Hippocampal formation (tissue), 2 donors: ENCODE measurements at places on chromosomes 5 and 9.

- no peak for DNase-seq
These were observed 141.0 kb downstream of the DCP2 start for GRCh38 chr5:113117543-113118115.

- no peak for DNase-seq
These were observed 11.3 kb downstream of the CYSTM1 start for GRCh38 chr5:140186267-140186671.

- no peak for DNase-seq
These were observed 2.8 kb downstream of the GHR start for GRCh38 chr5:42426016-42426415.

- no peak for DNase-seq
These were observed 1.2 kb downstream of the IER5L start for GRCh38 chr9:129176701-129177442.

DNA sequence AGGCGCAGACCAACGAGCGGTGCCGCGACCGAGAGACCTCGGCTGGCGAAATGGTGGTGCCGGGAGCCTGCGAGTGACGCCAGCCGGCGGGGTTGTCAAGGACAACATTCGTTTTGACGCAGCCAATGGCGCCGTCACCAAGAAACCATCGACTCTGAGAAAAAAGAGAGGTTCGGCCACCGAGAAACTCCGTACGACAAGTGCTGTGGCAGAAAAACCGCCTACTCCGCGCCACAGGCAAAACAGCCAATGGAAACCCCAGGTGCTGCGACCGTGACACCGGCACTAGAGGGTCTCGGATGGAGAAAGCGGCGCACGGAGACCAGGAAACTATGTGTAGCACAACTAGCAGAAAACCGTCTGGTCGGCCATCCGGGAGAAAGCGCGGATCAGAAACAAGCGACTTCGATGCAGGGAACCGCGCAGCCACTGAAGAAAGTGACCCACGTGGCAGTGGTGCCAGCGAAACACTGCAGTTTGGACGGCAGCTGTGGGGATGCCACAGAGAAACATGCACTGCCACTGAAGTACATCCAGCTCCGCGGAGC lies 88.8 kb downstream of the ANXA2R start:
- DNase-seq, result no peak

DNA sequence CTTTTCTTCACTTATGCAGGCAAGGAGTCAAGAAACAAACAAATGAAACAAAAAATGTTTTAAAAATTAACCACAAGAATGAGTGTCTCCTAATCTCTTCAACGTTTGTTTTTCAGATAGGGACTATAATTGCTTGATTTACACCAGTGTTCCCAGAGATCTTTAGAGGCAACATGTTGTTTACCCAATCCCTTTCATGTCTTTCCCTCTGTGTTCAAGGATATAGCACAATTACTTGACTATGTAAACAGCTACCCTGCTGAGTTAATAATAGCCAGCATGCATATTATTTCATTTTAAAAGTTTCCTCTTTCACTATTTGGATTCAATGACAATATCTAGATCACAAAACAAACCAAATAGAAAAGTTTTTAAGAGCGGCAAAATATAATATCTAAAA lies 25.1 kb upstream of the SHISAL2B start:
- no peak for DNase-seq

DNA sequence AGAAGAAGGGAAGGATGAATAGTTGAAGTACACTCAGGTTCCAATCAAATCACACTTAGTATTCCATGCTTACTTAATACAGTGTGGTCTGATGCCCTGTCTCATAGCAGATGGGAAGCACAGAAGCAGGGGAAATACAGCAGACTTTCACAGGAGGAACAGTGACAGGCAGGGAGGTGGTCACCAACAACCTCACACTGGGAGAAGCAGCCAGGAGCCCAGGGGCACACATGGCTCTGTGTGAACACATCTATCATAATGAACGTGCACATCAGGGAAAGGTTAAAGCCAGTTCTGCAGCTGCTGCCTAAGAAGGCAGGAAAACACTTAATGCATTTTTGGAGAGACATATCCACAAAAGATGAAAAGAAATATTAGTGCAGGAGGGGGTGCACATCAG lies 312.3 kb downstream of the MED10 start:
- no peak for DNase-seq

DNA sequence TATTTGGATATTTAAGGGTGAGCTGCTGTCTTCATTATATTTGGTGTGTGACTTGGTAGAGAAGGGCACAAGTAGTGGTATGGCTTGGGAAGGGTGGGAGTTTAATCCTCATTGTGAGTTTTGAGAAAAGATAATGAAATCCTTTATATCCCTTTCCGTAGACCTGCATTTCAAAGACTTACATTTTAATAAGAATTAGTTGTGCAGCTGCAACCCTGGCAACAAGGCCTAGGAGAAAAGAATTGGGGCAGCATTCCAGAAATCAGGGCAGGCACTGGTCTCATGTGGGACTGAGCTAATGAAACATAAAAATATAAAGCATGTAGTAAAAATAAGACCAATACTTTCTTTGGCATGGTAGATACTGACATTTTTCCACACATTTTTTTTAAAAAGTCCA lies 60.5 kb downstream of the CDC42SE2 start:
- DNase-seq, result peak; percentile 80

GRCh38 chr9:116112236-116112635 lies 41.4 kb upstream of the PAPPA start:
- no peak for DNase-seq

DNA sequence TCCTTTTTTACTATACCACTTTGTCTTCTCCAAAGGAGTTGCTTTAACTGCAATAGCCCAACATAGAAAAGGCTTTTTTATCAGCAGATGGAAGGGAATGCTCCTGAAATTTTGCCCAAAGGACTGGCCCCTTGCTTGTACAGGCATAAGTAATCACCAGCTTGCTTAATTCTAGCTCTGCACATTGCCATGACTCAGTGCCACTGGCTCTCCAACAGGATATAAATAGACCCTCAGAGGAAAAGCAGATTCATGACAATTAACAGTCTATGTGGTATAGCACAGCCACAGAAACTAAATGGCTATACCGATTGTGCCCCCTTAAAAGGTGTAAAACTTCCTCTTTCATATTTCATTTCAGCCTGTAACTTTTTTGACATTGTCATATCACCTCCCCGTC lies 227.0 kb downstream of the ZNF608 start:
- DNase-seq, result no peak

DNA sequence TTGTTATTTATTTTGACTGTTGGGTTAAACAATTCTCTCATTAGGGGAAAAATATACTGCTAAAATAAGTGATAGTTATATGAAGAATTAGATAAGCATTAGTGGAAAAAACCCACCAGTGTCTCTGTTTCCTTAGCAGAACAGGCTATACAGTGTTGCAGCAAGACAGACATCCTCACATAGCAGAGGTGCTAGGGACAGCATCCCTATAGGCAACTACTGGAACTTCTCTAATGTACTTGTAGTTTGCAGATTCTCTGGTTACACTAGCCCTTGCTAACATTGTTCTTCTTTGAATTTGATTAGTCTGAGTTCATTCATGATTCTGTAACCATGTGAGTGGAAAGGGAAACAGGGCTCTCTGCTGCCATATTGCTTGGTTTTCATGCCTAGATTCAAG lies 661.8 kb upstream of the RGMB start:
- DNase-seq, result no peak

GRCh38 chr9:16726718-16727451 lies 143.6 kb downstream of the BNC2 start:
- DNase-seq, result peak; percentile 23

GRCh38 chr9:105305856-105306255 lies 61.4 kb downstream of the SLC44A1 start:
- DNase-seq, result no peak

DNA sequence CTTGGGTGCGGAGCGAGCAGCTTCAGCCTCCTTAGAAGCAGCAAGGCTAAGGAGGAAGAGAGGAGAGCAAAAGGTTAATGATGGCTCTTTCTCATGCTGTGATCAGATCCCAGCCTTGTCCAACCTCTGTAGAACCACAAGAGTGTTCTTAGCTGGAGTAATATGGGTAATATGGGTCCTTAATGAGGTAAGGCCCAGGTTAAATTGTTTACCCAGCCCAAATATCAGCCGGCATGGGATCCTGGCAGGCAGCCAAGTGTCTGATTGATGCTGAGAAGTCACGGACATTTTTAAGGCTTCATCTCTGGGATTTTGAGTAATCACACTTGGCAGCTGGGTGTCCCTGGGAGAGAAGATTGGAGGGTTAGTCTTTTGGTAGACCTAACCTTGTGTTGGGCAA lies 32.3 kb downstream of the GLRA1 start:
- no peak for DNase-seq

DNA sequence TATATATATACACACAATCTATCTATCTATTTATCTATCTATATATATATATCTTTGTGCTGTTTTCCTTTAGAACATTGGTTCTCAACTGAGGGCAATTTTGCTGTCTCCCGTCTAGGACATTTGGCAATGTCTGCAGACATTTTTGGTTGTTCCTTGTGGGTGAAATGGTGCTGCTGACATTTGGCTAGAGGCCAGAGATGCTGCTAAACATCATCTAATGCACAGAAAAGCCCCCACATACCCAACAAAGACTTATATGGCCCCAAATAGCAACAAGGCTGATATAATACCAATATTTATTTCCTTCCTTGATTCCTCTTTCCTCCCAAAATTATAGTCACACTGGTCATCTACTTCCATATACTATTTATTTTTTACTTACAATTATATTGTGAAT lies 197.5 kb downstream of the TRPM3 start:
- no peak for DNase-seq

GRCh38 chr5:89232139-89232603 lies 349.2 kb upstream of the MEF2C start:
- no peak for DNase-seq

GRCh38 chr5:34854459-34855174 lies 15.7 kb downstream of the TTC23L start:
- no peak for DNase-seq

- no peak for DNase-seq
These were observed 89.0 kb downstream of the FRMD3 start for GRCh38 chr9:83449166-83449565.

DNA sequence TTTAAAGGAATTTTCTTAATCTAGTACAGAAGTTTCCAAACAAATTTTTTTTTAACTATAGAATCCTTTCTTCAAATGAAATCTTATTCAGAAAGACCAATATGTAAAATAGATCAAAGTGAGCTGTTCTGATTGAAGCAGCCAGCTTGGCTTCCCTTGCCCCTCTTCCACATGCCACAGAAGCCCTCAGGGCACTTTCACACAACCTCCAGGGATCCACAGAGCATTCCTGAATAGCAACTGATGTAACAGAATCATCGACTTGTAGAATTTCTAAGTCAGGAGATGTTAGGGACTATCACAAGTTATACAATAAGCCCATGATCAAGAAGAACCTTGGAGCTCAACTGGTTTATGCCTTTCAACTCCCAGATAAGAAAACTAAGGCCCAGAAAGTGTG lies 427.8 kb upstream of the C9orf72 start:
- no peak for DNase-seq

DNA sequence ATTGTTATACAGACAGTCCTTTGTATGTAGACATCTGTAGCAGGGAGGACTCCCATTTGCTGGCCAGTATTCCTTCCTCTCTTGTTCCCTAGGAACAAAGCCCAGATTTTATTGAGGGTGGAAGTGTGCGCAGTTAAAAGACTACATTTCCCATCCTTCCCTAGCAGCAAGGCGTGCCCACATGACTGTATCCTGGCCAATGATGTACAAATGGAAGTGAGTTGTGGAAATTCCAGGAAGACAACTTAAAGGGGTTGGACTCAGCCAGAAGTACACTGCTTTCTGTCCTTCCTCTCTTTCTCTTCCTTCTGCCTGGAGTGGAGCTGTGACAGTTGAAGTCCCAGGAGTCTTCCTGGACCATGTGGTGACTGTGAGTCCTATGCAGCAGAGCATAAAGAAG lies 89.0 kb downstream of the HRH2 start:
- peak; percentile 64 for DNase-seq

- peak; percentile 100 for DNase-seq
These were observed at the start of the genes KIF24 and NUDT2 for GRCh38 chr9:34328987-34329832. KIF24 (minus strand) TSS chr9:34329268; CDS start chr9:34311346, 17,922 bp downstream. NUDT2 (plus strand) TSS chr9:34329569; CDS start chr9:34339040, 9,471 bp downstream.

DNA sequence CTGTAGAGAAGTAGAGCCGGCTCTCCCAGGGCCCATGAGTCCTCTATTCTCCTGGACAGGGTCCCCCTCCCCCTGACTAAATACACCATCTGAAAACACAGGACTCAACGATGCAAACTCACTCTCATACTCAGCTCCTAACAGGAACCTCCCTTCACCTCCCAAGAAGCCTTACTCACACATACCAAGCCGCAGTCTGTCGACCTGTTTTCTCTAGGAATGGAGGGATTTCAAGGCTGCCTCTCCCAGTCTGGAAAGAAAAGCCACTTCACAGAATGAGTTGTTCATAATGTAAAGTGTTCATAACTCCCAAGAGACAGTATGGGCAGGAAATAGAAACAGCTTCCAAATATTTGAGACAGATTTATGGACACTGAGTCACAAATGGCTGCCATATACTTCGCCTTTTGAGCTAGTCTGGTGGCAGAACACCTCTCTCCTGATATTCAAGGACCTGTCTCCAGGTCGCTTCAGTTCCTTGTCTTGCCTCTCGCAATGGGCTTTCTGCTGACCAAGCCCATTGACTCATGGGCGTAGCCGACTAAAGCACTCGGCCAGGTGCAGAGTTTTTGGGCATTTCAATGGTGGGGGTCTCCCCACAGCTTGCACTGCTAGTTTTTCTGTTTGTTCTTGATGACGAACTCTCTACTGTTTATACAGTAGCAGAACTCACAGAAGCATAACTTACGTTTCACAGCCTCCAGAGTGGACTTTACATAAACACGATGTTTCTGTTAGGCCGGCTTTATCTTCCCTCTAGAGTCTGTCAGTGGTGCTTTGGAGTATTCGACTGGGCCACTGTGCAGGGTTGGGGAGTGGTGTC lies 25.0 kb upstream of the IL17B start:
- no peak for DNase-seq

DNA sequence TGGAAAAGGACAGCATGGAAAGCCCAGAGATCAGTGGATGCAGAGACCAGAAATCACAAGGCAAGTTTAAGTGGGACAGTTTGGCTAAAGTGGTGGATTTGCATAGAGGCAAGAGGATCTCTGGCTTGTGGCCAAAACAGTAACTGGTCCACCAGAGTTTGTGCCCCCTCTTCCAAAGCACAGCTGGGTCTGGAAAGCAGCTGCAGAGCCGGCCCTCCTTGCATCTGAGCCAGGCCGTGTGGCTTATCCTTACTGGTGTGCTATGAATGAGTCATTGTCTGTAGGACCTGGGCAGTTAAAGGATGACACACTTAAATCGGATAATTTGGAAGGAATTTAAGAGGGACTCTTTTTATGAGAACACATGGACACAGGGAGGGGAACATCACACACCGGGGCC lies 146.6 kb downstream of the PIP5K1B start:
- no peak for DNase-seq

DNA sequence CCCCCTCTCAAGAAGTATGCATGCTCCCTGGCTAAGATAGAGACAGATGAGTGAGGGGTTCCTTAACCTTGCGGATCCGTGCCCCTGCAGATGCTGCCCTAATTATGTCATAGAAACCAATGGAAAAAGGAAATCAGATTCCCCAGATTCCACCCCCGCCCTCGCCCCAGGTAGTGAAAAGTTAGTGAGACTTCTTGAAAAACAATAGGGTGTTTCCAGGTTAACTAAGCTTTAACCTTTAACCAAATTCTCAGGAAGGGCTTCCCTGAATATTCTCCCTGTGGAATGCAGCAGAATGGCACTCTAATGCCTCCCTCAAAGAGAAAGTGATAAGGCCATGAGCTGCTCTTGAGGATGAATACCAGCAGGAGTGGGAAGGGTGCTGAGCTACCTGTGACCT lies 116.0 kb upstream of the RANBP3L start:
- DNase-seq, result no peak
